ENCODE measurements at places on chromosomes 4 and X.

GRCh38 chr4:160129439-160129838, 1026.6 kb downstream of the RAPGEF2 start:
- DNase-seq = no peak

DNA sequence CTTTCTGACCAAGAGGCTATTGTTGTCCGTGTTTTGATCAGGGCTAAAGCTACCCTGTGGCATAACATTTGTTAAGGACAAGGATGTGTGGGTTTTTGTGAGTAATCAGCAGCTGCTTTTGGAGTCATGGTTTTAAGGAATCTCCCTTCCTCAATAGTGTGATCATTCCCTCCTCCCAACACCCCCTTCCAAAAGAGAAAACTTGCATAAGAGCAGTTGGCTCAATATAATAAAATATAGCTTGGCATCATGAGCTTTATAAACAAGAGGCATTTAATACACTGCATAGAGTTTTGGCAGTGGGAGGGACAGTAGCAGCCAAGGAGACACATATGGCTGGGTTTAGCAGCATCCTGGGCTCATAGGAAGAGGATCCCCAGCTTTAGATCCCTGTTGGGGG, 84.7 kb downstream of the NHS start:
- no peak for DNase-seq

GRCh38 chr4:173185847-173186510, 17.4 kb downstream of the GALNT7 start:
- no peak for DNase-seq

DNA sequence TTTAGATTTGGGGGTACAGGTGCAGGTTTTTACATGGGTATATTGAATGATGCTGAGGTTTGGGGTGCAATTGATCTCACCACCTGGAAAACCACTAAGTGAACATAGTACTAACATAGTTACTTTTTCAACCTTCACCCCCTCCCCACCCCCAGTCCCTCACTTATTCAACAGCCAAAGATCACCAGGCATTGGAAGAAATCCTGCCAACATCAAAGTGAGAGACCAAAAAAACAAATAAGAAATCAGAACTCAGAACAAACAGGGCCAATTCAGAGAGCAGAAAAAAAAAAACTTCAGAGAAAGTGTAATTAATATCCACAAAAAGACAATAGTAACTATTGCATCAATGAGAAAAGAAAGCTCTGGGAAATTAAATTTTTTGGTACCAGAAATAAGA, 20.5 kb upstream of the LAP3 start:
- no peak for DNase-seq

DNA sequence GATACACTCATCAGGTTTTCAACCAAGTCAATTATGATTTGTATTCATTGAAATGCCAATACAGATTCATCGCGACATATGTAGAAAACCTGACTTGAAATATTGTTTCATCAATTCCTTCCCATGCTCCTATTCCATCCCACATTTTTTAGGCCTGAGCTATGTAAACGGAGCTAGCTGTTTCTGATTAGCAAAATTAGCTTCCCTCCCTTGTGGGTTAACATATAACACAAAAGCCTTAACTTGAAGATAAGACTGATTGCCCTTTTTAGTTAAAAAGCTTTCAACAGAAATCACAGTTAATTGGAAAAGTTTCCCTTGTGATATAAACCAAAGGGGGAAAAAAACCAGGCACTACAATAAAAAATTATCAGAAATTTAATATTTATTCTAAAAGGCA, 32.8 kb upstream of the DCLK2 start:
- no peak for DNase-seq

DNA sequence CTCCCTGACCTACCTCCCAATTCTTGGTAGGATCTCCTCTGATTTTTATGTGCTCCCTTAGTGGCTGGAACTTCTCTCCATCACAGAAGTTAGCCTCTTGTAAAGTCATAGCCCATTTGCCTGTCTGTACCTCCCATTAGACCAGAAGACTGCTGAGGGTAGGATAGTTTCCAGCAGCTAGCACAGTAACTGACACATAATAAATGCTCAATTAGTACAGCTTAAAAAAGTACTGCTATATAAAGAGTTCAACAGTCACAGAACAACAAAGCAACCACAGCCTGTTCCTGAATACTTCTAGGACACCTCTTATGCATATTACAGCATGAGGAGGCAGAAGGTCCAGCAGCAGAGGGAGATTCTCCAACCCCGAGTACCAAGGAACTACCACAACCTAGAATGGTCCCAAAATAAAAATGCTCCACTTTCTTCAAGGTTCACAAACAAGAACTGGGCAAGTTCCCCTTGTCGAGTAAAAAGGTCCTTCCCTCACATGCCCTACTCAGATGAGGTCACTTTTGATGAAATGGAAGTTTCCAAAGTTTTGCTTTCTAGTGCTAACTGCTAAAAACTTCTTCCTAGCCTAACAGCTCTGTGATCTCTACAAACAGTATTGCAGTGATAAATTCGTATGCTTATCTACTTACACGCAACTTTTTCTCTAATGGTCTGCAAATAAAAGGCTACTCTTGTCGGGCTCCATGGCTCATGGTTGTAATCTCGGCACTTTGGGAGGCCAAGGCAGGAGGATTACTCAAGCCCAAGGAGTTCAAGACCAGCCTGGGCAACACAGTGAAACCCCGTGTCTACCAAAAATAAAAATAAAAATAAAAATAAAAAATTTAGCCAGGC, 12.8 kb downstream of the MECP2 start:
- DNase-seq = no peak
